Testis (tissue), 5 donors: ENCODE measurements at places on chromosomes 2 and 18.
A peak's percentile ranks its signal among the peaks of the same experiment; 100 is the strongest.

GRCh38 chr2:113111823-113112287 lies 15.5 kb upstream of the IL1RN start:
- DNase-seq: no peak

DNA sequence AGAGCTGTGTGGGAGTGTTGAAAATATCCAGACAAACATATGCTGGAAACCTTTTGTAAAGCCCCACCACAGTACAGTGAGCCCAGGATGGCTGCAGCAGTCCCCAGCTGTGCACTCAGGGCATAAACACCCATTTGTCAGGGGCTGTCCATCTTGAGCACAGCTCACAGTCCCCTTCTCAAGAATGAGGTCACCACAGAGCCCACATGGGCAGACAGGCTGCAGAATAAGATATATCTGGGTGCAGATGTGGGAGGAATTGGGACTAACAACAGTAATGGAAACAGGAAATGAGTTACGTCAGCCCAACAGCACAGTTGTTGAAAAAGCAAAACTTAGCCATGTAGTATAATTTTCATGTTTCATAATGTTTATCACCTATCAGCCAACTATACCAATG lies 219.6 kb downstream of the ETAA1 start:
- no peak for DNase-seq

DNA sequence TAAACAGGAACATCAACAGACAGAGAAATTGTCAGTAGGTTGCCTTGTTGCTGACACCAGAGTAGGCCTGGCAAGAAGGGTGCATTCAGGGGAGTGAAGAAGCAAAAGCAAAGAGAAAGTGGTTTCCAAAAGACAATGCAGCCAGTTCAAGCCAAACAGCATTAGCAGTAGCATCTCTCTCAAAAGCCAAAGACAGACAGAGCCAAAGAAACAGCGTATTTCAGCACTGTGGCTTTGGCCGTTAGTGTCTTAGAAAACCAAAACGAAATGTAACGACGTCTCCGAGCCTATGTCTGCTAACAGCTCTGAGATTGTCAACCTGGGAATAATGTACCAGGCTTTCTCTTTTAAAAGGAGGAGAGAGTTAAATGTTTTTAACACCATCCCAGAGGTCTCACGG lies 178.6 kb downstream of the NRP2 start:
- DNase-seq: no peak

DNA sequence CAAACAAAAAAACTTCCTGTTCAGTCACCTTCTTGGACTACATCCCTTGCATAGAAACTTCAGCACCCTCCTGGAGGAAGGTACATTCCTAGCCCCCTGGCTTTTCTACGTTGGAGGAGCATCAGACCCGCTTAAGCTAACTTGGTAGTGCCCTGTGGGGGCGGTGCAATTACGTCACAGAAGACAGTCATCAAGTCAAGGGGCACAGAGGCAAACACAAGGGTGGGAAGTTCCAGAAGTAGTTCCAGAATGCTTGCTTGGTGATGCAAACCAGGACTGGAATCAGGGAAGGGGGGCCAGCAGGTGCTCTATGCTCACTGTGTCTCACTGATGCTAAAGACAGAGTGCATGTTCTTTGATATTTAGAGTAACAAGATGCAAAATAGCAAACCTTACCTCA lies 15.2 kb upstream of the AGFG1 start:
- no peak for DNase-seq

DNA sequence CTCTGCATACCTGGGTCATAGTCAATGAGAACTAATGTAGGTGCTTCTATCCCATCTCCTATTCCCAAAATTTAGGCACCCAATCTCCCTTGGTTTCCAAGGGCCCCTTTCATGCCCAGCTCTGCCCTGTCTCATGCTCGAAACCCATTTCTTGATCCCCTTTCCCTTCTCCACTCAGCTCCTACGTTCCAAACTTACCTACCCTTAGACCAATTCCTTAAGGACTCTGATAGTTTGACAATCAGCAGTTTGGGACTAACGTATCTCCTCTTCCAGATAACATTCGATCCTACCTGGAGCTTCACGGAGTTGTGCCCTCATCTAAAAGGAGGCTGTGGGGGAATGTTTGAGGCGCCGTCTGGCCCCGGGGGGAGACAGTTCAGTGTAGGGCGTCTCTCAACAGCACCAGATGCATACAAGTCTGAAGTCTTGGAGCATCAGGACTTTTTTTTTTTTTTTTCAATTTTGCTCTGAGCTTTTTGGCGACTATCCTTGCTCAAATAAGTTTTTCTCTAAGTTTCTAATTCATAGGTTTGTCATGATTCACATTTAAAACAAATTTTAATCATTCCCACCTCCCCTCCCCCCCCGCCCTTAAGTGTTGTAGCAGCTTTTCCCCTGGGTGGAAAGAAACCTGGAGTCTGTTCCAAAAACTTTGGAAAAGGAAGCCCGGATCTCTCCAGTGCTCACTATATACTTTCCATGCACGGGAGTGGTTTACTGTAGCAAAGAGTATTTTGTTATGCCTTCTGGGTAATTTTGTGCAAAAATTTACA lies 141.2 kb upstream of the LGALSL start:
- DNase-seq: no peak

- DNase-seq: no peak
These were observed 3.3 kb downstream of the VPS54 start for GRCh38 chr2:64015898-64016297.

GRCh38 chr2:24010477-24011249 lies 778 bp downstream of the MFSD2B start:
- no peak for DNase-seq

- DNase-seq: no peak
These were observed 8.0 kb downstream of the PCARE start for GRCh38 chr2:29066271-29066860.

GRCh38 chr18:44898498-44898897 lies 217.8 kb downstream of the SETBP1 start:
- no peak for DNase-seq

DNA sequence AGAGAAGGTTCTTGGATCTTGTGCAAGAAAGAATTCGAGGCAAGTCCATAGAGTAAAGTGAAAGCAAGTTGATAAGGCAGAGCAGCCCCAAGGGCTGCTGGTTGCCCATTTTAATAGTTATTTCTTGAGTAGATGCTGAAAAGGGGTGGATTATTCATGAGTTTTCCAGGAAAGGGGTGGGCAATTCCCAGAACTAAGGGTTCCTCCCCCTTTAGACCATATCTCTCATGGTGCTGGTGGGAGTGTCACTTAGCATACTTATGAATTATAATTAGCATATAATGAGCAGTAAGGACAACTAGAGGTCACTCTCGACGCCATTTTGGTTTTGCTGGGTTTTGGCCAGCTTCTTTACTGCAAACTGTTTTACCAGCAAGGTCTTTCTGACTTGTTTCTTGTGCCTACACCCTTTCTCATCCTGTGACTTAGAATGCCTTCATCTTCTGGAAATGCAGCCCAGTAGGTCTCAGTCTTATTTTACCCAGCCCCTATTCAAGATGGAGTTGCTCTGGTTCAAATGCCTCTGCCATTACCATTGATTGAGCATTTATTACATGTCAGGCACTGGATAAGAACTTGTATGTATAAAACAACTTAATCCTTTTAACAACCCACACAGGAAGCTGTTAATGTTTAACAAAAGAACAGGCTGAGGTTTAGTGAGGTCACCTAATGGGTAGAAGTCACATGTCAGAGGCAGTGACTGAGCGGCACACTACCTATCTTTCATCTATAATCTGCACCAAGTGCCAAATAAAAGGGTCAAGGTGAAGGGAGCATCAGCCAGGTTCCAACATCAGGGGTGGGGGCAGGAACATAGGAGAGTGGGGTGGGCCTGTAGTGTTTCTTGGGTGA lies 250.9 kb downstream of the ICOS start:
- no peak for DNase-seq

GRCh38 chr2:196974970-196975369 lies 48.5 kb upstream of the PGAP1 start:
- no peak for DNase-seq

- no peak for DNase-seq
These were observed 18.8 kb upstream of the RPRD1A start for GRCh38 chr18:36086186-36086585.

DNA sequence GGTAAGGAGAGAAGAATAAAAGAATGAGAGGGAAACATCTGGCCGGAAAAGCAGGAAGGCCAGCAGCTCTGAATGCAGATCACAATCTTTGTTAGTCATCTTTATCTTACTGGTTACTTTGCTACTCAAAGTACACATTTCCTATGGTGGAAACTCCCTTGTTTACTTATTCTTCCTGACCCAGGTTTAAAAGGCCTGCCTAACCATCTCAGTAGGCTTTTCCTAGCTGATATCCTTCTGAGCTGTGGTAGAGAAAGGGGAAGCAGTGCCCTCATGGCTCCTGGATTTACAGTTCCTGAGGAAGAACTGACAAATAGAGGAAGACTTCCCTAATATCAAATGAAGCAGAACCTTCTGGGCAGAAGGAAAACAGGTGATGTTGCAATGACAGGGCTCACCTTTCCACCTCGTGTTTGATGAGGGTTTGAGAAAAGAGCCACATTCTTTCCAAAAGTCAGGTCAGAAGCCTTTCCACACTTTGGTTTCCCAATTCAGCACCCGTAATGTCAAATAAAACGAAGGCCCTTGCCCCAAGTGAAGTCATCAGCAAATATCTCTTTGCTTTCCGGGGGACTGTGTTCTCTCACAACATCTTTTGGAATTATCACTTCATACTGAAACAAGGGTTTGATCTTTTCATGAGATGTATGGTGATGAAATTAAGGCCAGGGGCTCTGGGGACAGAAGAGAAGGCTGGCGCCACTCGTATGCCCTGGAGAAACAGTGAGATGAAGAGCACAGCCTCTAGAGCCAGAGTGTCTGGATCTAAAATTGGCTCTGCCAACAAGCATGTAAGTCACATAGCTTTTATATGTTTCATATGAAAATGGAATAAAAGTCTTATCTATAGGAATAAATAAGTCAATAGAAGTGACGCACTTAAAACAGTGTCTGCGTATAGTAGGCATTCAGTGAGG lies 26.7 kb upstream of the APOB start:
- no peak for DNase-seq

DNA sequence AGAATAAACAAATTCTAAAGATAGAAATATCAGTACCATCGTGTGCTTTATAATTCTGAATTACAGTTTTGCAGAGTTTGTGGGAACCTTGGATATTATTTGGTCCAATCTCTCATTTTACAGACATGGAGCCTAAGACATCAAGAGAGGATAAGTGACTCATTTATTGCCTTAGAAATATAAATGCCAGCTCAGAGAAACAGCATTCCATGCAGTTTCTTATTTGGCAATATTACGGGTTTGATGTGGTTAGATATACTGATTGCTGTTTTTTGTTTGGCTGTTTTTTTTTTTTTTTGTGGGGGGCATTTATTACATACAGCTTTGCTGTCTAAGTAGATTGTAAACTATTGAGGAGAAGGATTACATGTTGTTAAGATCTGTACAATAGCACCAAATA lies 1241.1 kb upstream of the LRRTM1 start:
- no peak for DNase-seq

- no peak for DNase-seq
These were observed 263.8 kb downstream of the AGAP1 start for GRCh38 chr2:235757640-235758039.

GRCh38 chr18:70292628-70293027 lies 3.8 kb downstream of the SOCS6 start:
- DNase-seq: no peak

- no peak for DNase-seq
These were observed 496.1 kb upstream of the RAB6C start for GRCh38 chr2:129483366-129483765.

- no peak for DNase-seq
These were observed 101.5 kb downstream of the TEX51 start for GRCh38 chr2:127000194-127000593.

- DNase-seq: no peak
These were observed 28.0 kb downstream of the GCG start for GRCh38 chr2:162123806-162124758.

GRCh38 chr2:89767572-89768435 lies 1076.3 kb downstream of the RPIA start:
- DNase-seq: peak; percentile 19

DNA sequence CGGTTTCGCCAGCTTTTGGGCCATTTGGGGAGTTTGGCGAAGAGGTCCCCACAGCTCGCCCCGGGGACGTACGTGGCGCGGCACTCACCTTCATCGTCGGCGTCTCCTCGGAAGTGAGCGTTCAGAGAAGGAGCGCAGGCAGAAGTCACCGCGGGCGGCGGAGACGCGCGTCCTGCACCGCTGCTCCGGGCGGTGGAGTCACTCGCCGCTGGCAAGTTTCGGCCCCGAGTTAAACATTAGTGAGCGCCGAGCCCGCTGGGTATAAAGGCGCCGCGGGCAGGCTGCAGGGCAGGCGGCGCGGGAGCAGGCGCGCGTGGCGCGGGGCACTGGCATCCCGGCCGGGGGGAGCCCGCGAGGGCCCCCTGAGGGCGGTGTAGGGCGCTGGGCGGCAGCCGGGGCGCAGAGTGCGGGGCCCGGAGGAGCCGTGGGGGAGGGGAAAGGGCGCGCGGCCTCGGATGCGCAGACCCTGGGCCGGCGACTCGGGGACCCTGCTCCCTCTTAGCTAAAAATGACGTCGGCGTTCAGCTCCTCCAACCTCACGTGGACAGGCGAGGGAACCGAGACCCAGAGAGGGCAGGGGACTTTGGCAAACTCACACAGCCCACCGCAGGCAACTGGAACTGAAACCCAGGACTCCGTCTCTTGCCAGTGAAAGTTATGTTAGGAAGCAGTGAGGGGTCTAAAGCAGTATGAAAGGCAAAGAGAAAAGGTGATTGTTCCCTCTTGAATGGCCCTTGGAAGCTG lies at the start of gene DPP4:
Gene DPP4 (minus strand): TSS at position 328 of the 744 bp plus-strand sequence. CDS start 234 bp downstream, at position 94.
- DNase-seq: peak; percentile 18

- DNase-seq: no peak
These were observed 5.1 kb downstream of the IL1B start for GRCh38 chr2:112831513-112831845.

- DNase-seq: no peak
These were observed 28.7 kb downstream of the COPS9 start for GRCh38 chr2:240107477-240107796.

DNA sequence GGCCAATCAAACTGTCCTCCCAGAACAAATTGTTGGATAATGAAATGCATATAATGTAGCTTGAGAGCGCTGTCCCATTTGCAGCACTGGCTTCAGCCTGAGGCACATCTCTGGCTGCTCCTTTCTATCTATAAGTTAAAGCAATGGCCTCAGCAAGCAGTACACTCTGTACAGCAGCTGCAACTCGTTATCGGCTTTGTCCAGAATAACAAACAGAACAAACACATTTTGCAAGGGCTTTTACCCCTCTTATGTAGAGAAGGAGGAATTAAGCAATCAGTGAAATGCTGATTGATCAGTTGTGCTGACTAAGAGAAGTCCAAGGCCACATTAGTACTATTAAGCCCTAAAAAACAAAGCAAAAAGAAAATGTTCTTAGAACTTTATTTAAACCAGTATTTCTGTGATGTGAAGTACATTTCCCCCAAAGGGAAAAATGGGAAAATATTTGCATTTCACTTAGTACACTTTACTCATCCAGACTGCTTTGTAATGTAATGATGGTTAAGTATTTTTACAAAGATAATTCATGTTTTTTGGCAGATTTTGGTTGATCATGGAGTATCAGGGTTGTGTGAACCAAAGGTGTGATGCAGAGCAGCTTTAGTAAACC lies 15.0 kb upstream of the CPS1 start:
- no peak for DNase-seq

GRCh38 chr18:79206444-79206843 lies 137.2 kb downstream of the ATP9B start:
- DNase-seq: no peak

GRCh38 chr2:95526360-95527341 lies 42.1 kb upstream of the TRIM43B start:
- DNase-seq: peak; percentile 77

GRCh38 chr2:49004036-49004626 lies 150.2 kb downstream of the FSHR start:
- DNase-seq: no peak

- DNase-seq: no peak
These were observed 197.1 kb downstream of the ALK start for GRCh38 chr2:29724282-29724681.

- no peak for DNase-seq
These were observed 9.8 kb downstream of the FBXO11 start for GRCh38 chr2:47896450-47896968.
